ENCODE measurements at places on chromosomes 7 and 10.

GRCh38 chr10:11140963-11141362 is 123.3 kb downstream of the CELF2 start:
- no peak for DNase-seq

GRCh38 chr10:60224066-60224705 is 165.5 kb downstream of the ANK3 start:
- DNase-seq, result no peak

GRCh38 chr7:100951172-100951571 is 1.8 kb downstream of the MUC3A start:
- no peak for DNase-seq

DNA sequence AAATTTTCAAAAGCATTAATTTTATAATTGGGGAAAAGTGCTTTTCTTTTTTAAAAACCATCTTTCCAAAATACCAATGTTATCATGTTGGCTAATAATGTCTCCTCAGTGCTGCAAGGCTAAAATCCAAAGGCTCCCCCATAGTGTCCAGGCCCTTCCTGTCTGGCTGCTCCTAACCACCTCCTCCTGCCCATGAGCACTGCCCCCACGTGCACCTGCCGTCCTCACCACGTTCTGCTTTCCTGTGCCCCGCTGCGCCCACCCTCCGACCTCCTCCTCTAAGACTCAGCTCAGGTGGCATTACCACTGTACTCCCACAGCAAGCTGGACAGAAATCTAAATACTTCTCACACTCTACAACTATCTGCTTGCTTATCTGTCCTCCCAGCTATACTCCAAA is 17.7 kb downstream of the PAXIP1 start:
- DNase-seq, result no peak

GRCh38 chr10:88546497-88546896 is 36.6 kb downstream of the RNLS start:
- DNase-seq, result no peak

Measured in stimulated activated CD8-positive, alpha-beta memory T cell treated with anti-CD3 and anti-CD28 coated beads, Interleukin-12 subunit alpha, Interleukin-12 subunit beta, amount 100 ng/mL, for 4 hours (primary cell).